ENCODE measurements at places on chromosomes 16 and 17. TPM values are rescaled to one million over a fixed set of nuclear protein-coding genes. Genes with fewer than 3 reads are reported as not detected.

GRCh38 chr17:77425791-77426641 is 285.2 kb downstream of the SEC14L1 start:
- DNase-seq: no peak

GRCh38 chr17:55229276-55229675 is 35.5 kb upstream of the HLF start:
- DNase-seq: no peak

GRCh38 chr17:39271546-39271945 is 45.8 kb upstream of the STAC2 start:
- DNase-seq: no peak

- DNase-seq: no peak
These were observed 15.4 kb downstream of the SPIRE2 start for GRCh38 chr16:89843409-89844350.

DNA sequence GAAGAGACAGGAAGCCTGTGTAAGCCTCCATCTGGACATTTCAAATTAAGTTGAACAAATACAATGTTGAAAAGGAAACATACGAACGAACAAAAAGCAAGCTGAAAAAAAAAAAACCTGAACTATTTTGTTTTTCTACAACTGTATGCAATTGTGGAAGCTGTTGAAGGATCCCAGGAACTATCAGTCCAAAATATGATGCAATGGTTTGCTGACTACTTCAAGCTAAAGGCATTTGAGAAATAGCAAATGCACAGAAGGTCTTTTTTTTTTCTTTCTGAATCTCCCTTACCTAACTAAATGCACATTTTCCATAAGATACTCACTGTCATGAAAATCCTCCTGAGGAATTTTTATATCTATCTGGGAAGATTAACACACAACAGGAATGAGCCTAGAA is 40.2 kb downstream of the MAF start:
- no peak for DNase-seq

GRCh38 chr17:27981978-27982377 is 60.5 kb upstream of the NLK start:
- no peak for DNase-seq

- DNase-seq: no peak
These were observed 95.8 kb downstream of the TMEM132E start for GRCh38 chr17:34675143-34675542.

DNA sequence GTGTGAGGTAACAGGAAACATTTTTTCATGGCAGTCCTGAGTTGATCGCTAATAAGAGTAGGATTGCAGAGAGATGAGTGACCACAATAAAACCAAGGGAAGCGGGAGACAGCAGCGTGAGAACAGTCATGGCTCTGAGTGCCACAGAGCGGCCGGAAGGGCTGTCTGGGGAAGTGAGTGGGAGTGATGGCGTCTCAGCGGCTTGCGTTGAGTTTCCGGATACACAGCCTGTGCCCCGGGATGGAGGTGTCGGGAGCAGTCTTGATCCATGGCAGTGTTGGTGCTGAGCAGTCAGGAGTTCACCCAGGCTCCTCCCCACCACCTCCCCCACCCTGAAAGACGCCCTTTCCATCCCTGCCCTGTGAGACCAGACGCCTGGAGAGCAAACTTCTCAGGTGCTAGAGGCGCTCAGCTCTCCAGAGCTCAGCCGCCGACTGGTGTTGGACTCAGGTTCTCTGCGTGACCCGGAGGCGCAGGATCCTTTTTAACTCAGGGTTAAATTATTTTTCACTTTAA is 59.8 kb downstream of the BANP start:
- DNase-seq: no peak

DNA sequence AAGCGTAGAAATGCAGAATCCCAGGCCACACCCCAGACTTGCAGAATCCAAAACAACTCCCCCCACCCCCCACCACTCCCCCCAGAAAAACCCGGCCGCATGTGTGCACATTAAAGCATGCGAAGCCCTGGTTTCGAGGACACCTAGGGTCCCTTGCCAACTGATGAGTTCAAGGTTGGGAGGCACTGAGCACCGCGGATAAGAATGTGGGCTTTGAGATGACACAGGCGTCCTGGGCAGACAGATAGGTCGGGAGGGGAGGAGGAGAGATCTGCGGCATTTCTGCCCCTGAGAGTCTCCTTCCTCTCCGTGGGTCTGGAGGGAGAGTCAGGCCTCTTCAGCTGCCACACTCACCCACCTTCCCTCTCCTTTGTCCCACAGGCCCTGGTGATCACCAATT is 98.3 kb downstream of the ABCC1 start:
- DNase-seq: no peak

The SPATA32 gene
- polyA plus RNA-seq: 0.38 TPM

The KRTAP4-1 gene
- polyA plus RNA-seq: not detected

The SHCBP1 gene
- 14.8 TPM for polyA plus RNA-seq

The SLC35G6 gene
- 0.45 TPM for polyA plus RNA-seq
